Activated CD8-positive, alpha-beta memory T cell treated with anti-CD3 and anti-CD28 coated beads, Interleukin-2, amount 10 ng/mL, durations not matched to agents 7 days and 5 days (primary cell): ENCODE measurements at places on chromosomes 7 and 10.

DNA sequence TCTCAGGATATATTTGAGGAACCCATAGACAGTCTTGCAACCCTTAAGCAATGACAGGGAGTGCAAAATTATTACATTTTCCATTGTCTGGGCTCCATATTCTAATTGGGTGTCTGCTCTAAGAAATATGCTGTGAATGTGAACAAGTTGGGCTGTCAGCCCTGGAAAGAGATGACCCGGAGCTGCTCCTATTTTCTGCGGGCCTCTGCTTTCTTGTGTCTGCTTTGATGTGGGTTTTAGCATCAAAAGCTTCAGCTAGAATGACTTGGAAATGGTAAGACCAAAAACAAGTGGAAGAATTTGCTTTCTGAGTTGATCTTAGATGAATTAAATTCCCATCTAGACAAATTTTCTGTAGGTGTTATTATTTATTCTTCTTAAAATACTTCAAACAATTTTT, 343.6 kb upstream of the IGFBP3 start:
- no peak for DNase-seq

- no peak for DNase-seq
These were observed 200.8 kb downstream of the ELMO1 start for GRCh38 chr7:37247861-37248260.

DNA sequence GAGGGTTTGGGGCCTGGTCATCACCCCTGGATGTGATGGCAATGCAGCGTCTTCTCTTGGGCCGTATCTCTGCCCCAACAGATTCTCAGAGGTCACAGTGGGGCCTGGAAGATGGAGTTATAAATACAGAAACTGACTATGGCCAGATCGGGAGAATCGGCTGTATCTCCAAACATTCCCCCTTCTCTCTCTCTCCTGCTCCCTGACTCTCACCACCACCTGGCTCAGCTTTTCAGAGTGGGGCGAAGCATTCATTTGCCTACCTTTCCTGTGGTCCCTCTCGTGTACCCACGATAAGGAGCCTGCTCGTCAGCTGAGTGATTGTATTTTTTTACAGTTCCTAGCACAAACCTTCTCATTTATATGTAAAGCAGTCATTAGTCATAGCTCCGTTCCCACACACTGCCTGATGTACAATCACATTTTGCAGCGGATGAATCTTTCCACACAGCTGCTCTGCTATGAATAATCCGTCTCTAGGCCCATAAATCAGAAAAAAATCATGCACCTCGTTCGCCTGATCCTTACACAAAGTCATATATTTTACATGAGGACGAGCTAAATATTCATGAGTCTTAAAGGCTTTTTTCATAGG, 23.2 kb upstream of the BTRC start:
- DNase-seq = no peak

GRCh38 chr10:53025172-53025711, 252.7 kb upstream of the MBL2 start:
- no peak for DNase-seq

DNA sequence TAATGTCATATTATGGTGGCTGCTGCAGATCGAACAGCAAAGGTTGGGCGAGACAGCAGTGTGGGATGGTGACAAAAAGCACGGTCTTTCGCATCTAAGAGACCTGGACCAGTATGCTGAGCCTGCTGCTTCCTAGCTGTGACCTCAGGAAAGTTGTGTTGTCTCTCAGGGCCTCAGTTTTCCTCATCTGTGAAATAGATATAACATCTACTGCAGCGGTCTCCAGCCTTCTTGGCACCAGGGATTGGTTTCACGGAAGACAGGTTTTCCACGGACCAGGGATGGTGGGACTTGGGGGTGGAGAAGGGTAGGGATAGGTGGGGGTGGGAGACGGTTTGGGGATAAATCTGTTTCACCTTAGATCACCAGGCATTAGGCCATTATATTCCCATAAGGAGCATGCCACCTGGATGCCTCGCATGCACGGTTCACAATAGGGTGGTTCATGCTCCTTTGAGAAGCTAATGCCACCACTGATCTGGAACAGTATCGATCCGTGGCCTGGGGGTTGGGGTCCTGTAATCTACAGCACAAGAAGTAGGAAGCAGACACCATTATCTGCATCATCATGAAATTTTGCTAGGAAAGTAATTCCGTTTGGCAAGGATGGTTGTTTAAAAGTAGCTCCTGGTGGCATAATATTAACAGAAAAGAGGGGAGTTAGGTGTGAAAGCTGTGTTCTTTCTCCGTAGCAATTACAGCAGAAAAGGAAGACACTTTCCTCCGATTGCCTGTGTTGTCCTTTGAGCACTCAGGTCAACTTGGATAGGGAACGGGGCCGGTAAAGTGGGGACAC, 10.8 kb downstream of the KLF6 start:
- peak; percentile 39 for DNase-seq

- DNase-seq = no peak
These were observed at the start of gene RBP3 for GRCh38 chr10:47348138-47348651. Gene RBP3, plus strand, starts transcription at chr10:47348363. Its CDS starts 122 bp downstream, at chr10:47348485.

DNA sequence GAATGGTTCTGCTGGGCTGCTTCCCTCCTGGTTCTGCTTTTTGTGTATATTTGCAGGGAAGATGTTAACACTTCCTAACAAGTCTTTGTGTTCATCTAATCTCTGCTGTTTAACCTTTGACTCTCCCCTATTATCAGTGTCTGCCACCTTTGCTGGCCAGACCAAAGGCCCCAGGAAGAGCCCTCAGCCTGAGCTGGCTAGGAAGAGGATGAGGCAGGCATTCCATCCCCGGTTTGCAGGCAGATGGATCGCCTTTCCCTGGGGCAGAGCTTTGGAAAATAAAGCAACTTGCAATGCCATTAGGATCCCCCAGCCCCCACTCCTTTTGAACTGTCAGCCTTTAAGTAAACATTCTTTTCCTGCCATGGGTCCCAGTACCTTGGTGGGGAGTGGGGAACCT, 19.0 kb downstream of the DPCD start:
- DNase-seq = no peak

DNA sequence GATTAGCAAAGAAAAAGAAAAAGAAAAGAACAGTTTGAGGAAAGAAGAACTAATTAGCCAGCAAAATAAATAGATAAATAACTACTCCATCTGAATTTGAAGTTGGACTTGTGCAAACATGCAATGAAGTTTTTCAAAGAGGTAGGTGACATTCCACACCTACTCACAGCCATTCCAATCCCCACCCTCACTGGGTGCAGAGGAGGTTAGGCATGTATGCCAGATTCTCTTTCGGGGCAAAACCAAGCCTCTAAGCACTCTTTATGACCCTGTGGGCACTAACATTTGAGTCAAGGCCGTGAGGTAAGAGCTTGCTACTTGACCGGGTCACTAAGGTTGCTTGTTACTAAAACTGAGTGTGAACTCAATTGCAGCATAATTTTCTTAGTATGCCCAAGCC, 108.4 kb upstream of the SEMA3A start:
- no peak for DNase-seq

GRCh38 chr10:75646916-75647315, 215.5 kb downstream of the LRMDA start:
- DNase-seq = no peak

DNA sequence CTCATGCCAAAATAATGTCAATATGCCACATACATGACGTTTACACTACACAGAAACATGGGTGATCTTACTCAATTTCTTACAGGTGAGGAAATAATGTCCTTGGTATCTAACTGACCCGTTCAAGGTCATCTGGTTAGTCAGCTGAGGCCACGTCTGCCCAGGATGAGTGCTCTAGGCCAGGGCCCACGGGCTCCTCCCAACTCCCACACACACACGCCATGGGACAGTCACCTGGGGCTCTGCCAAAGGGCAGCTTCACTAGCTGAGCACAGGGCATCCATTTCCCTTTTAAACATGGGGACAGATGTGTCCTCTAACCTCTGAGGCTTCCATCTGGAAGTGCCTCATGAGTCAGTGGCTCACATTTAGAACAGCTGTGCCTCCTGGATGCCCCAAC, 123.9 kb downstream of the TNS3 start:
- DNase-seq = no peak

GRCh38 chr10:12579954-12580858, 230.9 kb downstream of the CAMK1D start:
- no peak for DNase-seq

GRCh38 chr7:114051871-114052331, 133.1 kb upstream of the PPP1R3A start:
- no peak for DNase-seq
